ENCODE measurements at places on chromosomes 11 and 22.

- DNase-seq, result no peak
Observed at GRCh38 chr22:24526191-24526590, 28.7 kb downstream of the GUCD1 start.

GRCh38 chr11:848380-848931, 5.8 kb downstream of the TSPAN4 start:
- no peak for DNase-seq

DNA sequence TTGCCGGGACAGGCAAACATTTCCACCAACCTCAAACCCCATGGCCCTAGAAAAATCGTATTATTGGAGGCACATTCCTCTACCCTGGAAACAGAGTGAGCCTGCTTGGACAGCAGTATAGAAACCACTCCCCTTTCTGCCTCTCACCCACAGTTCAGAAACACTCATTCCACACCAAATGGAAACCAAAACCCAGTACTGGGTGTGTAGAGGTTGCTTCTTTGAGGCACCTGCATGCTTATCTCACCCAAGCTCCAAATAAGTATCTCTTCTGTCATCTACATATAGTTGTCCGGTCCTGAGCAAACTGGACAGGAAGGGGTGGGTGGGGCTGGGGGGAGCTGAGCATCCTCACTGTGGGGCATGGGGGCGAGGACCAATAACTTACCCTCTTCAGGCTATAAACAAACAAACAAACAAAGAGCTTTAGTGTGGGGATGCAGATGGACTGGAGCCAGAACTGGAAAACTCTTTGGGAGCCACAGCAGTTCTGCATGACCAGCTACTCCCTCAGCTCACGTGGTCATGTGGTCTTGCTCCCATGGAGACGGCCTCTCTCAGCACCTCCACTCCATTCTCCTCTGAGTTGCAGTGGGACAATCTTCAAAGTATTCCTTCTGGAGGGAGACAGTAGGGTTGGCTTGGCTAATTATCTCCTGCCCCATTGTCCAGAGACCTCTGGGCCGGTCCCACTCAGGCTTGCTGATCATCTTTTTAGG, 1.0 kb upstream of the PLAAT2 start:
- no peak for DNase-seq

- no peak for DNase-seq
Observed at GRCh38 chr11:41872426-41872825, 413.0 kb upstream of the LRRC4C start.

GRCh38 chr11:130523609-130524008, 75.2 kb downstream of the ADAMTS15 start:
- DNase-seq, result no peak

DNA sequence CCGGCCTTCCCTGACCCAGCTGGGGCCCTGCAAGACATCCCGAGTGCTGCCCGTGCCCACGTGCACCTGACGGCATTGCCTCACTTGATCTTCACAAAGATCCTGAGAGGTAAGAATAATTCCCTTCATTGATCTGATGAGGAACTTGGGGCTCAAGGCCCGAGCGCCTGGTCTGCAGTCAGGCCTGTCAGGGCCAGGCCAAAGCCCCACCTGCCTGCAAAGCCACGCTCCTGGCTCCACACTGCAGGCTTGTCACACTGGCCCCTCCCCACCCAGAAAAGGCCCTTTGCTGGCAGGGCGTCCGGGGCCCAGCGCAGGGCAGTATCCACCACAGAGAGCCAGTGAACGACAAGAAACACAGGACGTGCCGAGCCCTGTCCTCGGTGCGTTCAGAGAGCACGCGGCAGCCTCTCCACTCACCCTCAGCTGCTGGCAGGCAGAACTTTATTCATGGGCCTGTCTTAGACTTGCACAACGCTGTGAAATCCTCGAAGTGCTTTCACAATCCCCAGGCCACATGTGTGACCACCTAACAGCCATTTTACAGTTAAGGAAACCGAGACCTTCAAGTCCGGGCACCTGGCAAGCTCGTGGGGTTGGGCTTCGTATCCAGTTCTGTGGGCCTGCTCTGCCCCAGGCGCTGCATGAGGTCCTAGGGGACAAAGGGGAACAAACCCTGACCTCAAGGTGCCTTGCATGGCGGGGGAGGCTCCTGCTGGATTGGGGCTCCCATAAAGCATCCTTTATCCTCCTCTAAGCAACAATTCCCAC, 14.8 kb downstream of the KIAA0930 start:
- DNase-seq, result no peak

DNA sequence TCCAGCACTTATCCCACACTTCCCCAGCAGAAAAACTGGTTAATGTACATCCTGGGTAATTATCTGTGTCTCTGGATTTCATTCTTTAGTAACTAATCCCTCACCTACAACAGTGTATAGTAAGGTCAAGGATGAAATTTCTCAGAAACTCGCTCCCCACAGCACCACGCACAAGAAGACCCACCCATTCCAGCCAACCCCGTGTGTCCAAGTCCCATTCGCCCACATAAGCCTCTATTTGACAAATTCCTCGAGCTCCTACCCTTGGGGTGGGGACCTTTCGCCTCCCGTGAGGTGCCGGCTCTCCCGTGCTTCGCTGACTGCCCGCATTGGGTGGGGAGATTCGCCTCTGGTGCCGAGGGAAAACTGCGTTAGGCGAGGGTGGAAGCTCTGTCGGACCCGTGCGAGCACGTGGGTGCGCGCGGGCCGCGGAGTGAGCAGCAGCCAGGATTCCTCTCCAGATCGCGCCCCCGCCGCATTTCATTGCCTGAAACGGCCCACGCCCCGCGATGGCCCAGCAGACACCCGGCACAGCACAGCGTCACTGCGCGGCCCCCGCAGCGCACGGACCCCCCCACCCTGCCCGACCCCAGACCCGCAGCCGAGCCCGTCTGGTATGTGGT, 866 bp downstream of the EXPH5 start:
- no peak for DNase-seq

- DNase-seq, result no peak
Observed at GRCh38 chr22:49617866-49618676, 209.6 kb downstream of the BRD1 start.

DNA sequence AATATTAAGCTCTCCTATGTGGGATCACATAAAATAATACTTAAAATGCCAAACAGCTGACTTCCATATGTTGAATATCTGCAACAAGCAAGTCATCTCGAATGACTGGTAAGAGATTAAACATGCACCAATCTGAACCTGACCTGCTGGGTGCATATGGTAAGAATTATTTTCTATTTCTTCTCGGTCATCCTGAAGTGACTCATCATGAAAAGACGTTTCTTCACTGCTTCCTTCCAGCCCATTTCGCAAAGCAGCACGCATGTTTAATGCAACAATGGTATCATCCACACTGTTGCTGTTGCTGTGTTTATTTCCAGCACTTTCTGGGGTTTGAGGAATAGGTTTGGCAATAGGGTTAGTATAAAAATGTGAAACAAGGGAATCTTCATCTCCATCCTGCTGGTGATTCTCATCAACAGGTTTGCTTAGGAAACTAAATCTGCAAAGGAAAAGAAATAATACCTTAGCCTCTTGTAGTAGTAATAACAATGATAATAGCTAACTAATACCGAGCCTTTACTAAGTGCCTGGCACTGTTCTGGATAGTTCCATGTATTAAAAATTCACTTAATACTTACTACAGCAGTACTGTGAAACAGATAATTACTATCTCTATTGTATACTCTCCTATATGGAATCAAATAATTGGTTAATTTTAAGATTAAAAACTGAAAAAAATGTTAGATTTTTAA, 52.0 kb upstream of the CHRNA10 start:
- DNase-seq, result no peak

Data from kidney capillary endothelial cell (primary cell).